Stimulated activated CD4-positive, alpha-beta T cell treated with anti-CD3 and anti-CD28 coated beads, TNF-alpha, amount 100 ng/mL, for 4 hours (primary cell): ENCODE measurements at places on chromosomes 13 and 19.

- DNase-seq, result no peak
These were observed 1328.8 kb downstream of the OLFM4 start for GRCh38 chr13:54357284-54357933.

GRCh38 chr19:3302755-3303154 is 63.6 kb upstream of the NFIC start:
- DNase-seq, result no peak

GRCh38 chr13:112696869-112697465 is 7.1 kb downstream of the ATP11A start:
- DNase-seq, result no peak

- no peak for DNase-seq
These were observed 540.4 kb downstream of the IRS2 start for GRCh38 chr13:109246001-109246400.

DNA sequence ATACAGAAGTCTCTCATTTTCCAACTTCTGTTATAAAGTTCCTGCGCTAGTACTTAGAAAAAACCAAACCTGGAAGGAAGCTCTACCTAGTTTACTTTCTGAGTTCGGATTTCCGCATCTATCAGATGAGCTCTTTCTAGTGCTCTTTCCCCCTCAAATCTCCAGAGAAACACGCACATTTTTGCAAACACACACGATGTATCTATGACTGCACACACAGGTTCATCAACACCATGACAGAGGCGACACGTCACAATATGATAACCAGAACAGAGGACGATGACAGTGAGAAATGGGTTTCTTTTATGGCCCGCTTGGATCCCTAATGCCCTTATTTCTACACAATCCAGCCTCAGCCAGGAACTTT is 629 bp upstream of the LRRC63 start:
- peak; percentile 2 for DNase-seq

- no peak for DNase-seq
These were observed 36.8 kb upstream of the MBNL2 start for GRCh38 chr13:97185291-97185690.

DNA sequence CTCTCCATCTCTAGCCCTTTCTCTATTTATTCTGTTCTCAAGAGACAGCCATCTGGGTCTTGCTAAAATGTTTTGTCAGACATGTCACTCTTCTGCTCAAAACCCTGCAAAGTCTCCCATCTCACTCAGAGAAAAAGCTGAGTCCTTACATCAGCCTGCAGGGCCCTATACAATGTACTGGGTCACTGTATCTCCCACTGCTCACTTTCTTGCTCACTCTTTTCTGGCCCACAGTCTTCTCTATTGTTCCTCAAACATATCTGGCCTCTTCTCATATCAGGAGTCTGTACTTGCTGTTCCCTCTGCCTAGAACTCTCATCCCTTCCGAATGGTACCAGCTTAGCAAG is 189.2 kb downstream of the ENOX1 start:
- DNase-seq, result no peak

GRCh38 chr19:51712461-51713081 is 11.2 kb downstream of the HAS1 start:
- DNase-seq, result no peak

GRCh38 chr13:101869553-101869952 is 417.1 kb downstream of the ITGBL1 start:
- no peak for DNase-seq

DNA sequence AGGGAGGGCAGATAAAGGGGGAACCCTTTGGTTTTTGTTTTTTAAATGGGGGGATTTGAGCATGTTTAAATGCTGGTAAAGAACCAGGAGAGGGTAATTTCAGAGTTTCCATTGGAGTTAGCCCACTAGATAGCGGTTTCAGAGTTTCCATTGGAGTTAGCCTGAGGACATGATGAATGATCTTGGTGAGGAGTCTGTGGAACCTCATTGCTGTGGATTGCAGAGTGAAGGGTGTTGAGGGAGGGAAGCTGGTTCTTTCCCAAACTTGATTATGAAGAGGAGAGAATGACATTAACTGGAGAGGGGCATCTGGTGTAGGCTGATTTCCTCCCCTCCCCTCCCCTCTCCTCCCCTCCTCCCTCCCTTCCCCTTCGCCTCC is 5.0 kb downstream of the WASF3 start:
- DNase-seq, result no peak

GRCh38 chr13:67943116-67943515 is 713.0 kb upstream of the PCDH9 start:
- DNase-seq, result no peak

DNA sequence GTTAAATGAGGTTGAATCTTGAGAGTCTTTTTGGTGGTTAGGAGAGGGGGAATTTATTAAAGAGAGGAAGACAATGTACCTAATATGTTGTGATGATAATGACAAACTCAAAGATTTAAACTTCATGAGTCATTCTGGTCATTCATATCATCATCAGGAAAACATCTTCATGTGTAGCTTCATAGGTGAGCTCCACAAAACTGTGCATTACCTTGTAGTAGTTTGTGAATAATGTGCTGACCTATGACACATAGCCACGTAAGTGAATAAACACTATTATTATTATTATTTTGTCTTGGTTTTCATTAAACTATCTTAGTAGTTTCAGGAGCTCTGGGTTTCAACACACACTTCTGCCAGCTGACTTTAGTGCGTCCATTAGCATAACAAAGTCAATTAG is 997 bp upstream of the GPC6 start:
- DNase-seq, result no peak

DNA sequence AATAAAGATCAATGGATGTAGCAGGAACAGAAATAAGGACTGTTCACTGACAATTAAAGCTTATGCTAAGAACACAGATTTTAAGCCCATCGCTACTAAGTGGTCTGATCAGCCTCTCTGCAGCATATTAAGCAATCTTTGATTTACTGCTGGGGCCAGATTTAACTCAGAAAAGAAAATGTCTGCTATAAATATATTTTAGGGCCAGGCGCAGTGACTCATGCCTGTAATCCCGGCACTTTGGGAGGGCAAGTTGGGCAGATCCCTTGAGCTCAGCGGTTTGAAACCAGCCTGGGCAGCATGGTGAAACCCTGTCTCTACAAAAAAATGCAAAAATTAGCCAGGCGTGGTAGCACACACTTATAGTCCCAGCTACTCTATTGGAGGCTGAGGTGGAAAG is 43.0 kb downstream of the METTL21C start:
- no peak for DNase-seq

DNA sequence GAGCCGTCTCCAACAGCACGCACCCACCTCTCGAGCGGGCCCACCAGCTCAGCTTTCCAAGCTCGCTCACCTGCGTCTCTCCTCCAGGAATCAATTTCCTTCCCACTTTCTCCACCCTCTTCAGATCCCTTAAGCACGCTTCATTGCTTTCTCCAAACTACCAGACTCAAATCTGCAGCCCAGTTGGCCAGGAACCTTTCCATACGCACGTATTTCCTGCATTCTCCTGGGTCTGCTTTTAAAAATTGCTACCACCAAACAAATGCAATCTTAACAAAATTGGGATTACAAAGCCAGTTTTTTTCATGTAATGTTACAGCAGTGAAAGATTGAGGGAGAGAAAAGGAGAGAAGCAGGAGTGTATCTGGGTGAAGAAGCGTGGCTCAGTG is 1.5 kb downstream of the ENOX1 start:
- DNase-seq, result no peak

GRCh38 chr19:827710-828321 is at the start of gene AZU1:
AZU1 (plus strand) TSS chr19:827837; CDS start chr19:827847, 10 bp downstream.
- DNase-seq, result no peak

GRCh38 chr13:114174529-114174961 is 4.5 kb upstream of the CFAP97D2 start:
- DNase-seq, result no peak

GRCh38 chr19:41323430-41324125 is 13.6 kb downstream of the CCDC97 start:
- no peak for DNase-seq

GRCh38 chr13:52412128-52412527 is 6.2 kb upstream of the THSD1 start:
- no peak for DNase-seq

GRCh38 chr13:51717786-51718398 is 86.1 kb downstream of the DHRS12 start:
- DNase-seq, result no peak

DNA sequence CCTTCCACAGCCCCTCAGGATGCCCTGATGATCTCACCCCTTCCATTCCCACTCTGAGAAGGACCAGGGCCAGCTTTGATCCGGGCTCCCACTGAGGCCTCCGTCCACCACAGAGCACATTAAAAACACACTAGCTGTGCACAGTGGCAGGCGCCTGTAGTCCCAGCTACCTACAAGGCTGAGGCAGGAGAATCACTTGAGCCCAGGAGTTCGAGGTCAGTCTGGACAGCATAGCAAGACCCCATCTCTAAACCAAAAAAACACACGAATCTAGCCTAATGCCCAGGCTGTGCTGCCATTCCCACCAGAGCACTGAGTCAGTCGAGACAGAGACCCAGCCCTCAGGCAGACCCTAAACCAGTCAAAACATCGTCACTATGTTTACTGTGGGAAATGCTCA is 14.1 kb downstream of the RFX1 start:
- no peak for DNase-seq

GRCh38 chr13:62643007-62643483 is 1227.4 kb upstream of the PCDH20 start:
- no peak for DNase-seq

- no peak for DNase-seq
These were observed 198.2 kb downstream of the DNAJC15 start for GRCh38 chr13:43221611-43222010.

GRCh38 chr19:16594131-16594586 is 21.9 kb upstream of the SLC35E1 start:
- DNase-seq, result no peak

DNA sequence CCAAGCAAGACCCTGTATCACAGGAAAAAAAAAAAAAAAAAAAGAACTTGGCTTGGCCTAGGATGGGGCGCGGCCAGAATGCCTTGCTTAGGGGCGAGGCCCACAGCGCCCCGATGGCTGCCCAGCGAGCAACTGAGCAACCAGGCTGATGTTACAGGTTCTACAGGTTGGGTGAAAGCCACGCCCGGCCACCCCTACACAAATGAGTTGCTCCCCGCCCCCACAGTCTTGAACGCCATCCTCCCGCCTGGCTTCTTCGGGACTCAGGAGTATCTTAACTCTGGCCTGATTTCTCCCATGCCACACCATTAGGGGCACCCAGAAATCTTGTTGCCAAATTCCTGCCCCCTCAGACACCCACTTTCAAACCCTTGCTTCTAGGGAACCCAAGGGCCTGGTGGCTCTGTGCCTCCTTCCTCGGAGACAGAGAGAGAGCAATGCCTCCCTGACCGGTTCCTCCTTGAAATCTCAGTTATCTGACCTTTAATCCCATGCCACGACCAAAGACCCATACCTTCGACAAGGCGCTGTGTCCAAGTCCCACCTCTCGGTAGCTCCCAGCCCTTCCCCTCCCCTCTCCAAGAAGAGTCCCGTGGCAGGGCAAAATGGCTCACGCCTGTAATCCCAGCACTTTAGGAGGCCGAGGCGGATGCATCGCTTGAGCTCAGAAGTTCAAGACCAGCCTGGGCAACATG is 1.1 kb upstream of the CBLC start:
- no peak for DNase-seq

- DNase-seq, result no peak
These were observed 16.8 kb upstream of the LYPD3 start for GRCh38 chr19:43482193-43482592.

GRCh38 chr13:30726192-30726591 is 9.2 kb upstream of the ALOX5AP start:
- DNase-seq, result no peak

DNA sequence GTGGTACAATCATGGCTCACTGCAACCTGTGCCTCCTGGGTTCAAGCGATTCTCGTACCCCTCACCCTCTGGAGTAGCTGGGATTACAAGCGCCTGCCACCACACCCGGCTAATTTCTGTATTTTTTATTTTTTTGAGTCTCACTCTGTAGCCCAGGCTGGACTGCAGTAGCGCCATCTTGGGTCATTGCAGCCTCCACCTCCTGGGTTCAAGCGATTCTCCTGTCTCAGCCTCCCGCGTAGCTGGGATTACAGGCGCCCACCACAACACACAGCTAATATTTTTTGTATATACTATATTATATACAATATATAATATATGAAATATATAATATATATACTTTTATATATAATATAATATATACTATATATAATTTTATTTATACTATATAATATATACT is 52.5 kb downstream of the COLGALT1 start:
- DNase-seq, result no peak

- no peak for DNase-seq
These were observed 579 bp downstream of the ZNF566 start for GRCh38 chr19:36488846-36489117.

DNA sequence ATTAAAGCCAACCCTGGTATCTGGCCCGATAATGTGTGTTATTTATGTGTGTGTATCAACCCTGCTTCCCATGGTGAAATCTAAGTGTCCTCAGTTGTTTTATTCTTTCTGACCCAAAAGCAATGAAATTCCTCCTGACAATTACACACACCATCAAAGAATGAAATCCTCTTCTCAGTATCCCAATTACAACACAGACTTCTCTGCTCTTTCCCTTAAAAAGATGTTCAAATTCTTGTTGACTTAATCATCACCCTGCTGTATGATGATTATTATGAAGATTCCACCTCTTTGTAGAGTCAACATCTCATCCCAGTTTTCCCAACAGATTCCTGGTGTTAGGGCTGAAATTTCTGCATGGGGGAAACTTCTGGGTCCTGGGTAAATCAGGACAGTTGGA is 8.9 kb upstream of the TRPC4 start:
- no peak for DNase-seq

- peak; percentile 7 for DNase-seq
These were observed 123.0 kb downstream of the SLC7A1 start for GRCh38 chr13:29472332-29472961.

DNA sequence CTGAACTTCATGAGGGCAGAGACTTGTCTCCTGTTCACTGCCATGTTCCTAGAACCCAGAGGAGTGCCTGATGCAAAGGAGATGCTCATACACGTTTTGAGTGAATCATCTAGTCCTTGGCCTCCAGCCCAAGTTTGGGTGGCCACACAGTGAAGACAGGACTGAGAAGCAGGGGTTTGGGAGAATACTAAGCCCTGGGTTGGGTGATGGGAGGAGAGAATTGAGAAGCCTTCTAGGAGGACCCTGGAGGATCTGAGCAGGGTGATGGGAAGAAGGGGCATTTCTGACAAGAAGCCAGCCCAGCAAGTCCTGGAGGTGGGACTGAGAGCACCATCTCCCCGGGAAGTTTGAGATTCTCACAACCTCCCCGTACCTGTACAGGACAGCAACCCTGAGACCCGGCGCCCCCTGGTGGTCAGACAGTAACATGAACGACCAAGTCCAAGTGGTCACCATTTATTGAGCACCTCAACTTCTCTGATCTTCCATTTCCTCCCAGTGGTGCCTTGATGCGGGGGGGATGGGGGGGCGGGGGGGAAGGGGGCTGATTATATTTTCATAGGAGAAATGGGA is 11.0 kb downstream of the CTU1 start:
- DNase-seq, result peak; percentile 30

GRCh38 chr19:35549174-35549788 is 3.9 kb downstream of the TMEM147 start:
- no peak for DNase-seq

GRCh38 chr13:47299304-47299703 is 402.5 kb upstream of the HTR2A start:
- DNase-seq, result no peak

- DNase-seq, result no peak
These were observed 148.7 kb upstream of the RNF113B start for GRCh38 chr13:98325724-98326123.
